ENCODE measurements at places on chromosomes 5 and 9. TPM values are rescaled to one million over a fixed set of nuclear protein-coding genes. Genes with fewer than 3 reads are reported as not detected.

DNA sequence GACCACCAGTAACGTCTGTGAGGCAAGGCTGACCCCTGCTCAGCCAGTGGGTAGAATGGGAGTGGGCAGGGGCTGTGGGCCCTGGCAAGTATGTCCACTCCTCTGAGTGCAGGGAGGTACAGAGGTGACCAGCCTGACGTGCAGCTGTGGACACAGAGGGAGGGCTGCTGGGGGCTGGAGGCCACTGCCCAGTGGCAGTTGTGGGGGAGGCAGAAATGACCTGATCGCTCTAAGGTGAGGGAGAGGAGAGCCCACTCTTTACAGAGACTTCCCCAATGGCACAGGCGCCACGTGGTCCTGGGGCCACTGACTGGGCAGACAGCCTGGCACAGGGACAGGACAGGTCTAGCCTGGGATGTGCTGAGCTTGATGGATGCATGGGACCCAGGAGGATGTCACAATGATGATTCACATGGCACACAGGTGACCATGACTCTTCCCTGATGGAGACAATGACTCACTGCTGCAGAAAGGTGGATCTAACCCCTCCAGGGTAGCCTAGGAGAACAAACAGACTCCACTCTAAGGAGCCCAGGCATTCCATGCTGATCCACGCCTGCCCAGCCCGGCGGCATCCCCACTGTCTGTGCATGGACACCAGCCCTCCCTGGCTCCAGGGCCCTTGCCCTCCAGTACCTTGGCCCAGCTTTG lies 7.7 kb downstream of the LPCAT1 start:
- peak; percentile 13 for DNase-seq

Gene IFT74
- 6.0 TPM for total RNA-seq

- no peak for DNase-seq
Observed at GRCh38 chr5:137629646-137630045, 106.2 kb downstream of the KLHL3 start.

- DNase-seq: no peak
Observed at GRCh38 chr5:69212022-69212421, 22.6 kb downstream of the CENPH start.

Gene SPINK7
- not detected for total RNA-seq

GRCh38 chr5:28961816-28962215 lies 1923.4 kb upstream of the CDH9 start:
- DNase-seq: no peak

Gene TAF11L10
- total RNA-seq: 0.83 TPM

- DNase-seq: no peak
Observed at GRCh38 chr5:140042393-140042642, 781 bp downstream of the NRG2 start.

DNA sequence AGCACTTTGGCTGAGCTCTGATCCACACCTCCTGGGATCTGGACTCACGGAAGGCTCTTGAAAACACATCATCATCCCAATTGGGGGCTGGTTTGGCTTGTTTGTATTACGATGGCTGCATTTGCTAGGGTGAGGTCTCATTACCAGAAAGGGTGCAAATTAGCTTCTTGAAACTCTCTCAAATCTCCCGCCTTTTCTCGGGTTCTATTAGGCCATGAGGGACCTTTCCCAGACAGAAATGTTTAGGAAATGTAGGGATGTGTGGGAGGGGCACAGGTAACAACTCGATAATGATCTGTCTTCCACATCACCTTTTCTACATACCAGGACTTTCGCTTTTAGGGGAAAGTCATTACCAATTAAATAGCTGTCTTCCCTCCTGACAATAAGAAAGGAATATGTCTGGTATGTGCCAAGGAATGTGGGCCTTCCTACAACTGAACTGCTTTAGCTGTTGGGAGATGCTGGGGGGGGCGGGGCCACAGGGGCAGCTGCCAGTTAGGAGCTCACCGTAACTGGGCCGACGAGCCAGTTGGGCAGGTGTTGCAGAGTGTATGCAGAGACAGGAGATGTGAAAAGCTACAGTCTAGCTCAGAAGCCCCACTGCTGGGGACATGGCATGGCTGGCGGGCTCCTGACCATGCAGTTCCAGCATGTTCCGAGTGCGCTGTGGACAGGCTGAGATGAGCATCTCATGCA lies 71.2 kb downstream of the AK8 start:
- no peak for DNase-seq

DNA sequence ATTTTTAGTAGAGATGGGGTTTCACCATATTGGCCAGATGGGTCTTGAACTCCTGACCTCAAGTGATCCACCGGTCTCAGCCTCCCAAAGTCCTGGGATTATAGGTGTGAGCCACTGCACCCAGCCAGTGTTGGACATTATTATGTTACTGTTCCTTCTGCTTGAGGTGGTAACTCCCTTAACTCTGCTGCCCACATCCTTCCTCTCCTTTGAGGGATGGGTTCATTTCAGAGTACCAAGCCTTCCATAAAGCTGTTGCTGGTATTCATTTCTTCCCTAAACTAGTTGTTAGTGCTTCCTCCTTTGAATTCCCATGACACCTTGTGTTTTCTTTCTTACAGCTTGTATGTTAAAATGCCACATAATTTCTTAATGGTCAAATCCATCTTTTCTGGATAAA lies 54.0 kb downstream of the CTNNA1 start:
- DNase-seq: no peak

DNA sequence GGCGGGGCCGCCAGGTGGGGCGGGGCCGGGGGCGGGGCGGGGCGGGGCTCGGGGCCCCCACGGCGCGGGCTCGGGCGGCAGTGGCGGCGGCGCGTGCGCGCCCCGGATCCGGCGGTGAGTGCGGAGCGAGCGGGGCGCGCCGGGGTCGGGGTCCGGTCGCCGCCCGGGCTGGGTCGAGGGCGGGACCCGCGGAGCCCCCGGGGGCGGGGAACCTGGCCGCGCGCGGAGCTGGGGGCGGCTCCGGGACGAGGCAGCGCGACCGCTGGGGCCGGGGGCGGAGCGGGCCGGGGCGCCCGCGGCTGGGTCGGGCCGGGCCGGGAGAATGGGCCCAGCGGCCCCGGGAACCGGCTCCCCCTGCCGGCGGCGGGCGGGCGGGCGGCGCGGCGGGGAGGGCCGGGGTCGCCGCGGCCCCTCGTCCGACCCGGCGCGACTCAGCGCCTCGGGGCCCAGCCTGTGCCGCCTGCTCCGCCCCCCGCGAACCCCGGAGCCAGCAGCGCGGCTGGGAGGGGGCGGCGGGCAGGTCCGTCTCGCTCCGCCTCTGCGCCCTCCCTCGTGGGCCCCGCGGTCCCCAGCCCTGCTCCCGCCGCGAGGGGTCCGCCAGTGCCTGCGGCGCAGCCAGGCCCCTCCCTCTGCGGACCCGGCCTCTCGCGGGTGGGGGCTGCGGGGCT lies 3.1 kb downstream of the EGFL7 start:
- no peak for DNase-seq

Gene OR1J2
- not detected for total RNA-seq

DNA sequence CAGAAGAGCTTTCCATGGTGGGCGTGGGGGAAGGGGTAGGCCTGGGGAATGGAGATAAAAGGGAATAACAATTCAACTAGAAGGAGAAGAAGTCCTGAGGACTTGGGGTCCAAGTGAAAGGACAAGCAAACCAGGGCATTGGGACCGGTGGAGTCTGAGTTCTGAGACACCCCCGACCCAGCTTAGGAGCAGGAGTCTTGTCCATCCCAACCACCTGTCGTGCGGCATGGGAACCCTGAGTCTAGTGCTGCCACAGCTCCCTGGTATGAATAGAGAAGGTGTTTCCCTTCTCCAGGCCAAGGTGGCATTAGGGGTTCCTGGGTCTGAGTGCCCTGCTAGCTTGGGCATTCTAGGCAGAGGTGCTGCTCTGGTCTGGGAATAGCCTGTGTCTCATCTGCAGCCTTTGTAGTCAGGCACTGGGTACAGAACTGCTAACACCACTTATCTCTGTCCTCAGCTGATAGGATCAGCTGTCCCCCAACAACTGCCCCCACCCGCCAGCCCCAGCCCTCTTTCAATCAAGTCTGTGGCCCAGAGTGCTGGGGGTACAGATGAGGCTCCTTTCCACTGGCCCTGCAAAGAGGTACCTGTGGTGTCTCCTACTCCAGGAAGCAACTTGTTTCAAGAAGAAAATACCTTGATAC lies 9.9 kb downstream of the HNRNPAB start:
- no peak for DNase-seq

Gene RALGDS
- 449 TPM for total RNA-seq

Gene IL3
- total RNA-seq: not detected

GRCh38 chr5:57642698-57643097 lies 160.1 kb upstream of the ACTBL2 start:
- DNase-seq: no peak

GRCh38 chr5:135831439-135831838 lies 3.0 kb upstream of the SLC25A48 start:
- DNase-seq: no peak

DNA sequence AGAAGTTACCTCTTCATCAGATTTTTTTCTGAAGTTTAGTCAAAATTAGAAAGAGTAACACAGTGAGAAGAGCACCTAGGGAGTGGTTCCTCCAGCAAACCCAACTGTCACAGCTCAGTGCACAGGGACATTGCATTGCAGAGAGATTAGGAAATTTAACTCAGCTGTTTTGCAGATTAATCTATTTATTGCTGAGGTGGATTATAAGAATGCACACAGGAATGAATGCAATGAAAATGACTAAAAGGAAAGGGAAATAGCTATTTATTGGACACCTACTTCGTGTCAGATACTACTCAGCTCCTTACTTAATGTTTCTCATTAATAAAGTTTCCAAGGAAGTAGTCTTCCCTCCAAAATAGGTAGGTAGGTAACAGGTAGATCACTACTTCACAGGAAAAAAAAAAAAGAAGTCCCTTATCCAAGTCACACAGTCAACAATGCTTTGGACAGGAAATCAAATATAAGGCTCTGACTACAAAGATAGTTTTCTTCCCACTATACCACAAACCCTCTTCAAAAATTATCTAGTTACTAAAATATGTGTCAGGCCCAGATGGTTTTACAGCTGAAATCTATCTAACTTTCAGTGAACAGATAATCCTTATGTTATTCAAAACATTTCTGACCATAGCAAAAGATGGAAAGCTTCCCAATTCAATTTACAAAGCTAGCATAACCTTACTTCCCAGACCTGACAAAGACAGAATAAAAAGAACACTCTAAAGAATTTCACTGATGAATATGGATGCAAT lies 442.2 kb upstream of the MPDZ start:
- DNase-seq: no peak

- DNase-seq: no peak
Observed at GRCh38 chr5:32471784-32472183, 27.2 kb upstream of the ZFR start.

- DNase-seq: no peak
Observed at GRCh38 chr5:57191986-57192385, 18.1 kb downstream of the GPBP1 start.

DNA sequence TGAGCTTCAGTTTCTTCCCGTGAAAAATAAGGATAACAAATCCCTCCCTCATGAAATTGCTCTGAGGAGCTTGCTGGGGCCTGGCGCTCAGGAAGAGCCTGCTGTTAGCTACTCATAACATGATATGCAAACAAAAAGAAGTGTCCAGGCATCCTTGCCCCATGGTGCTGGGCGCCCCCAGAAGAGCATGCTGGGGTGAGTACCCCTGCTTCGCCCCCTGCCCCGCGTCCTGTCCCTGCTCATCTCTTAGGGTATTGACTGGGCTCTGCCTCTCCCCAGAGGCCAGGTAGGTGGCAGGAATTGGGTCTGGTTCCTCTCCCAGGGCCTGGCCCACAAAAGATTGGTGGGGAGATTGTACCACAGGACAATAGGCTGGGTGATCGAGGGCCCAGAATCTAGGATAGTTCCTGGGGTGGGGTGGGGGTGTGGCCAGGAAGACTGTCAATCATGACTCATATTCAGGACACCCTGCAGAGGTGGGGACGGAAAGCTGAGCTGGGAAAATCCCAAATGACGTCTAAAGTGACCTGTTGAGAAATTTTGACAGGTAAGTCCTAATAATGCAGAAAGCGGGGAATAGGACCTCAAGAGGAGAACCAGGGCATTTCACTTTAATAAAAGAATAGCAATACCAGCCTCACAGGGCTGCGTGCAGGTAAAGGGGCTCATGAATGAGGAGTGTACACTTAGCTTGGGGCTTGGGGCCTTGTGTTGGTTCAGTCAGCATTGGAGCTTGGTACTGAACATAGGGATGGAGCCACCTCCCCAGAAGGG lies 8.9 kb downstream of the PITX1 start:
- DNase-seq: no peak

DNA sequence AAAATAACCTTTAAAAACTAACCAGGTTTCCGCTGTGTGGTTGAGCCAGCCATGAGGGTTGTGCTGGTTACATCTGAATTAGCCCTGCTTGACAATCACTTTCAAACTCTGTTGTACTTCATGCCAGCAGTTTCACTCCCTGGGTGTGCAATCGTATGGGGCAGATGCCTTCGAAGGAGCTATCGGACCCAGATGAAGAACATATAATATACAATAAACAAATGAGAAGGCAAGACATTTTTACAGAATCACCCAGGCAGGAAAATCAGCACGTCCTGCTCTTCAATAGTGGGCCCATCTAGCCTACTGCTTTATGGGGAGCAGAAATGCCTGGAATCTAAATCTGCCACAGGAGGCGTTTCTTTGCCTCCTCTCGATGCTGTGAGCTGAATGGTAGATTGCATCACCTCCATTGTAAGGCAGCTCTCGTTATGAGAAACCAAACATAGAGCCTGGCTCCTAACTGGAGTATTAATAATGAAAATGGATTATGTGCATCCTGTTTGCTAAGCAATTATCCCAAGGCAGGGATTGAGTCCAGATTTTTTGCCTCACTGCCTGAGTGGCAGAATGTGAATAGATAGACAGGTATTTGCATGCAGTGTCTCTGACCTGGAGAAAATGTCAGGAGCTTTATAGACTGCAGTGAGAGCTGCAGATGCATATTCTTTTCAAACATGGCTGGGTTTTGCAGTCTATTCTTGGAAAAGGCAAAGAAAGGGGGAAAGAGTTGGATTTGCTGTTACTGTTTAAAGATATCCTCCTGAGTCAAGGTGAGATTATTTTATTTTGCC lies 143.3 kb upstream of the SMARCA2 start:
- DNase-seq: no peak

Measured in glutamatergic neuron (in vitro differentiated cells).